Neural crest cell (in vitro differentiated cells): ENCODE measurements at places on chromosomes 4 and X.

GRCh38 chr4:18734405-18734804, 712.9 kb upstream of the LCORL start:
- no peaks in the 10 kb centered on the region for H3K36me3 ChIP-seq
- DNase-seq: no peak
- no peak overlapping the region for H3K27ac ChIP-seq
- H3K4me3 ChIP-seq: no peak overlapping the region
- H3K4me1 ChIP-seq: peaks cover 5% of the 10 kb centered on the region

DNA sequence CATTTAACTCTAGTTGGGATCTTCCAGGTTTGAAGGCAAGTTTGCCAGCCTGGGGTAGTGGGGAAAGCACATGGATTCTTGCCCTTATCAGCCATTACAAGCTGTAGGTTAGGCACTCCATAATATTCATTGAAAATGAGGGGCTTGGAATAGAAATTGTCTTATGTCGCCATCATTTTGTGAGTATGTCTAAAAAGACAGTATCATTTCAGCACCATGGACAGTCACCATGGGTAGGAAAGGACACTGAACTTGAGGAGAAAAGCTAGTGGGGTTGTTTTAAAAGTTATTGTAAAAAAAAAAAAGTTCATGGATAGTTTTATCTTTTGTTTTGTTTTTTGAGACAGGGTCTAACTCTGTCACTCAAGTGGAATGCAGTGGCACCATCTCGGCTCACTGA, 356.1 kb downstream of the HNRNPD start:
- no peaks in the 10 kb centered on the region for H3K4me1 ChIP-seq
- no peak overlapping the region for H3K27ac ChIP-seq
- no peak overlapping the region for H3K4me3 ChIP-seq
- DNase-seq: peak; percentile 25
- no peaks in the 10 kb centered on the region for H3K36me3 ChIP-seq

- peaks cover 2% of the 10 kb centered on the region for H3K36me3 ChIP-seq
- DNase-seq: no peak
- H3K27me3 ChIP-seq: no peaks in the 10 kb centered on the region
- H3K27ac ChIP-seq: peak overlapping the region; percentile 44
Measured at GRCh38 chrX:118536687-118537461, 41.3 kb downstream of the DOCK11 start.

GRCh38 chrX:111322231-111322855, 52.1 kb upstream of the CAPN6 start:
- no peak overlapping the region for H3K4me3 ChIP-seq
- H3K4me1 ChIP-seq: peaks cover 21% of the 10 kb centered on the region
- peaks cover 2% of the 10 kb centered on the region for H3K36me3 ChIP-seq
- H3K27ac ChIP-seq: no peak overlapping the region
- DNase-seq: no peak

DNA sequence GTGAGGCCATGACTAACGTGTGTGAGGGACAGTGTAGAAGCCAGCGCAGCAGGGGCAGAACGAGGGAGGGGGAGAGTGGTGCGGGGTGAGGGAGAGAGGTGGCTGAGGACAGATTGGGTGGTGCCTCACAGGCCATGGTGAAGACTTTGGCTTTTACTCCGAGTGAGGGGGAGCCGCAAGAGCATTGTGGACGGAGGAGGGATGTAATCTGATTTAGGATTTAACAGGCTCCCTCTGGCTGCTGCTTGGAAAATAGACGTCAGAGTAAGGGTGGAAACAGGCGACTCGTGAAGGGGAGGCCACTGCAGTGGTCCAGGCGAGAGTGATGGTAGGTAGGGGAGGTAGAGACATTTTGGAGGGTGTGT, 13.0 kb downstream of the PPP1R3F start:
- DNase-seq: no peak
- no peak overlapping the region for H3K4me3 ChIP-seq
- peaks cover 7% of the 10 kb centered on the region for H3K36me3 ChIP-seq
- peaks cover 14% of the 10 kb centered on the region for H3K4me1 ChIP-seq
- no peaks in the 10 kb centered on the region for H3K27me3 ChIP-seq
- peak overlapping the region; percentile 32 for H3K27ac ChIP-seq

GRCh38 chr4:109113521-109113920, 188.9 kb downstream of the COL25A1 start:
- no peak overlapping the region for H3K4me3 ChIP-seq
- H3K27ac ChIP-seq: no peak overlapping the region
- peaks cover 2% of the 10 kb centered on the region for H3K36me3 ChIP-seq
- no peaks in the 10 kb centered on the region for H3K27me3 ChIP-seq

DNA sequence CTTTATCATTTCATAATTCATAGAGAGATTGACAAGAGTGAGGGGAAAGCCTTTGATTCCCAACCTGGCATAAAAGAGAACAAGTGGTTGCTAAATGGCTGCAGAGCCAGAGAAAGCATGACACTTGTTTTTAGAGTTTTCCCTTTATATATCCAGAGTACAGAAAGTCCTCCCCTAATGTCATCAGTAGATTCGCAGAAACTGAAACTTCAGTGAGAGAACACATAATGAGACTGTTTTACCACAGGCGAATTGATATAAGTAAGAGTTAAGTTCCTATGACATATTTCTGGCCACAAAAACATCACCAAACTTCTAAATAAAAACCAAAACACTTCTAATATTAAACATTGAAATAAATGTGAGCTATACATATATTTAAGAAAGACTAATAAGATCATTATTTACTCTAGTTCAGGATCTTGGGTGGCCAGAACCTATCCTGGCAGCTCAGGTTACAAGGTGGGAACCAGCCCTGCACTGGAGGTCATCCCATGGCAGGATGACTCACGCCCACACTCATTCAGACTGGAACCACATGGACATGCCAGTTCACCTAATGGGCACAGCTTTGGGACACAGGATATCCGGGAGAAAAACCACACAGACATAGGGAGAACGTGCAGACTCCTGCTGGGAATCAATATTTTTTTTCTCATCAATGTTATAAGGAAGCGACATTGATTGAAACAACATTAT, 35.5 kb downstream of the NWD2 start:
- H3K27me3 ChIP-seq: peaks cover 6% of the 10 kb centered on the region
- H3K4me3 ChIP-seq: no peak overlapping the region
- no peaks in the 10 kb centered on the region for H3K4me1 ChIP-seq
- DNase-seq: no peak

DNA sequence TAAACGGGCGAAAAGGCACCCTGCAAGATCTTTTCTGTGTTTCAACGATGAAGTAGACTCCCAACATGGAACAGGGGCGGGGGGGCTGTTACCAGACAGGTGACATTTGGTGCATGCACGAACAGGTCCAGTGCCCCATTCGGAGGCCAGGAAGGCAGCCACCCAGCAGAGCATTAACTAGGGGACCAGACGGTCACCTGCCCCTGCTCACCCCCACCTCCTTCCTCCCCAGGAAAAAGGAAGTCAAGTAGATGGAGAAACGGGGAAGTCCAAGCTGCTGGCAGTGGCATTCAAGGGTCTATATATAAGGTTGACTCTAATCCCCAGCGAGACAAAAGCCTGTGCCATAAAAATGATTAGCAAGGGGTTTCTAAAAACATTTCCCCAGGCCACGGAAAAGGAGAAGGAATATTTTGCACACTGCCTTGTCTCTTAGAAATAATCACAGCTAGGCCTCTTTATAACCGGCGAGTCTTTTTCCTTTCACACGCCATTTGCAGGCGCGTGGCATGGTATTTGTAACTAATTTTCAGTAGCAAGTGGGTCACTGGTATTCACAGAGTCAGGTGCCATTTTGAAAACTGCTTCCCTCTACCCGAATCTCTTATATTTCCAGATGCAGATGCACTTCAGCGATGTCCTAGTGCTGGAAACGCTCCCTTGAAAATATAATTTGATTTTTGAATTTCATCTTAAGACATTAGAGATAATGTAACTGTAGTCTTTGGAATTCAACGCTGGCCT, 1.2 kb upstream of the TMSB4X start:
- DNase-seq: no peak
- H3K4me1 ChIP-seq: peaks cover 62% of the 10 kb centered on the region

DNA sequence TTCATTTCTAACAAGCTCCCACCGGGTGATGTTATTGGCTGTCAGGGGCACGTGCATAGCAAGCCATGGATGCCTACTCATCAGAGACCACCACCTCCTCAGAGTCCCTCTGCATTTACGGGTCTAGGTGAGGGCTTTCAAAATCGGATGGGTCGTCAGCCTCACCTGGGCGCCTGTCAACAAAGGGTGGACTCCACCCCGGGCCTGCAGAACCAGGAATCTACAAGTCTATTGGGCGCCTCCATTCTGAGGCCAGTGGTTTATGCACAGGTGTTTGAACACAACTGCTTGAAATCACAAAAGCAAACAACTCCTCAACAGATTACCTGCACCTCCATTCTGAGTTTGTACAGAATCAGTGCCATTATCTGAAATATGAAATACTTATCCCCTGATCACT, 318.9 kb downstream of the PTTG2 start:
- peaks cover 25% of the 10 kb centered on the region for H3K4me1 ChIP-seq
- H3K4me3 ChIP-seq: no peak overlapping the region
- peaks cover 2% of the 10 kb centered on the region for H3K27me3 ChIP-seq
- no peak for DNase-seq
- no peak overlapping the region for H3K27ac ChIP-seq

DNA sequence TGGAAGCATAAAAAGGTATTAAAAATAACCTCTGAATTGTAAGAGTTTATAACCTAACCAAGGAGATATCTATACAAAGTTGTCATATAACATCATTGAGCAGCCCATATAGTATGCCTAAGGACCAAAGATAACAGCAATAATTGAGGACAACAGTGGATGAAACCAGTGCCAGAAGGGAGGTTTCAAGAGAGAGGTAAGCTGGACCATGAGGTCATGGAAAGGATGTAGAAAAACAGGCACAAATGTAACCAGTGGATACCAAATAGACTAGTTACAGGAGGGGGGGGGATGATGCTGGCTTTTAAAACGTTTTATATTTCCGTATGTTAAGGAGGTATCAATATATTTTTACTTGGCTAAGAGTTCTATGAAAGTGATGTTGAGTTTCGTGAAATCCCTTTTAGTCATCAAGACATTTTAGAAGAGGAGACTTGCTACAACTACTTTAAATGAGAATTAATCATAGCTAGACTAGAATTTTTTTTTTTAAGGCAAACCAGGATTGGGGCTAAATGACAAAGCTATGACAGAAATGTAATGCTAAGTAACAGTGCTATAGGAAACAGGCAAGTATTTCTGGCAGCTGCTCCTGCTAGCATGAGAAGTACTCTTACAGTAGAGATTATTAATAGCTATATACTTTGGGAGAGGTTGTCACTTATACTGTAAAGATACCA, 161.1 kb downstream of the FBXW7 start:
- DNase-seq: no peak
- H3K27ac ChIP-seq: no peak overlapping the region
- H3K36me3 ChIP-seq: no peaks in the 10 kb centered on the region

DNA sequence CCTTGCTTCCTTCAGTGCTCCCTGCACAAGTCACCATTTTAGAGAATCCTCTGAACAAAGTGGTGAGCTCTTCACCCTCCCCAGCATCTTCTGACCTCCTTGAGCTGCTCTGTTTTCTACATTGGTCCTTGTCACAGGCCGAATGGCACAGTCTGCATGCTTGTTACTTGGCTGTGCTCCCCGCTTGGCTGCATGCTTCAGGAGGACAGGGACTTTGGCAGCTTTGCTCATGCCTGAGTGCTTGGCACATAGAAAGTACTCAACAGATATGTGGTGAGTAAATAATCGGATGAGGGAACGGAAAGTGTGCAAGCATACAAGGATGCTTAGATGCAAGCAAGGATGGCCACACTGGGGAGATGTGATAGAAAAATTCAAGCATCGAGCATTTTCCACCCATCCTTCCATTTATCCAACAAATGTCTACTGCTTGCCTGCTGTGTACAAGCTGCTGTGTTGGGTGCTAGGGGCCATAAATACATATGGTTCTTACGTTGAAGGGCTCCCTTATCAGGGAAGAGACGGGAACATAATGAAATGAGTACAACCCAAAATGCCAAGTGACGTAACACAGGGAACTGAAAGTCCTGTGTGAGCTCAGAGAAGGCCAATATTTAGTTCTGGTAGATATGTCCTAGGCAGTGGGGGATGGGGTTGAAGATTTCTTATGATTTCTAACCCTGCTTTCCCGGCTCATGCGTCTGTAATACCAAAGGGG, 31.2 kb downstream of the SLC2A9 start:
- no peaks in the 10 kb centered on the region for H3K27me3 ChIP-seq
- no peaks in the 10 kb centered on the region for H3K36me3 ChIP-seq
- H3K4me1 ChIP-seq: no peaks in the 10 kb centered on the region

DNA sequence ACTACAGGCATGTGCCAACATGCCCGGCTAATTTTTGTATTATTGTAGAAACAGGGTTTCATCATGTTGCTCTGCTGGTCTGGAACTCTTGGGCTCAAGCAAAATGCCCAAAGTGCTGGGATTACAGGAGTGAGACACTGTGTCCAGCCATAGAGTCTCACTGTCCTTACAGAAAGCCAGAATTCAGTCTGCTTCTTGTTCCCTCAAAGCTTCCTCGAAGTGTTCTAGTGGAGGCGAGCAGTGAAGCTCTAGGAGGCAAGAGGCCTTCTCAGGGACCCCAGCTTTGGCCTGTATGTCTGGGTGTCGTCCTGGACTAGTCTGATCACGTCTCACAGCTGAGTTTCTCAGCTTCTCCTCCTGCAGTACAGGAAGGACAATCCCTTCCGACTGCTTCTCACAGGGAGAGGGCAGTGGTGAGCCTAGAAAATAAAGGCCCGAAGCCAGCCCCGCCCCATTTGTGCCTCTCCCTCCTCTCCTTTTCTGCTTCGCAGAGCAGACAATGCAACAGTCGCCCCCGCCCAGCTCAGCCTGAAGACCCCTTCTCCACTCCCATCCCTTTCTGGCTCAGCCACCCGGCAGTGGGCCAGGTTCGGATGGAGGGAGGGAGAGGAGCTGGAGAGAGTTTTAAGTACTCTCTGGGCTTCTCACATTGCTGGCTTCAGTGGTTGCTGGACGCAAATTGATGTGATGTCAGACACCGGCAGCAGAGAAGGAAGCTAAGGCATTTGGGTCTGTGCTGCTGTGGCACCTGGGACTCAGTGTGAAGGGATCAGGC, 11.1 kb upstream of the FAM3A start:
- H3K36me3 ChIP-seq: peaks cover 2% of the 10 kb centered on the region
- H3K27ac ChIP-seq: peak overlapping the region; percentile 86
- peak overlapping the region; percentile 57 for H3K4me3 ChIP-seq
- peak; percentile 60 for DNase-seq
- H3K27me3 ChIP-seq: peaks cover 3% of the 10 kb centered on the region
- peaks cover 10% of the 10 kb centered on the region for H3K4me1 ChIP-seq

GRCh38 chr4:4871242-4871572, 11.7 kb downstream of the MSX1 start:
- H3K4me3 ChIP-seq: no peak overlapping the region
- H3K4me1 ChIP-seq: peaks cover 24% of the 10 kb centered on the region
- no peaks in the 10 kb centered on the region for H3K36me3 ChIP-seq
- no peak for DNase-seq
- H3K27me3 ChIP-seq: peaks cover 9% of the 10 kb centered on the region

GRCh38 chr4:23384741-23385140, 505.1 kb downstream of the PPARGC1A start:
- DNase-seq: no peak
- no peak overlapping the region for H3K27ac ChIP-seq
- no peak overlapping the region for H3K4me3 ChIP-seq
- H3K27me3 ChIP-seq: no peaks in the 10 kb centered on the region

GRCh38 chr4:98560321-98560720, 98.1 kb downstream of the TSPAN5 start:
- H3K4me1 ChIP-seq: peaks cover 53% of the 10 kb centered on the region
- DNase-seq: no peak
- H3K36me3 ChIP-seq: peaks cover 4% of the 10 kb centered on the region
- H3K27me3 ChIP-seq: no peaks in the 10 kb centered on the region
- no peak overlapping the region for H3K27ac ChIP-seq

- H3K27me3 ChIP-seq: no peaks in the 10 kb centered on the region
- H3K36me3 ChIP-seq: peaks cover 2% of the 10 kb centered on the region
- peaks cover 3% of the 10 kb centered on the region for H3K4me1 ChIP-seq
- no peak for DNase-seq
- no peak overlapping the region for H3K4me3 ChIP-seq
Measured at GRCh38 chrX:47628982-47629381, 748 bp downstream of the CFP start.
